Suprapubic skin (tissue), 4 donors: ENCODE measurements at places on chromosomes 12 and 14.

DNA sequence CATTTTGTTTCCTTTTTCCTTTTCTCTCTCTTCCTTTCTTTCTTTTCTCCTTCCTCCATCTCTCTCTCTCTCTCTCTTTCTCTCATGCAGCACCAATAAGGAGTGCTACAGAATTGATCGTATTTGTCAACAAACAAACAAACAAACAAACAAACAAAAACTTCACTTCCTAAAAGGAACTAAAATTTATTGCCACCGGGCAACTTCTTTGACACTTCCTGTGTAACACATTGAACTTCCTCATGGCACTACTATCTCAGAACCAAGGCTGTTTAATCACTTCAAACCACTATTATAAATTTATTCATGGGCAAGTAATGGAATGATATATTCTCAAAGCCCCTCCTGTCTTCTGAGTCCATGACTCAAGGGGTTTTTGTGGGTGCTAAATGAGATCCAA lies 51.3 kb downstream of the SERPINA3 start:
- no peak for DNase-seq

- no peak for DNase-seq
These were observed 190.6 kb downstream of the ITPR2 start for GRCh38 chr12:26642361-26642760.

DNA sequence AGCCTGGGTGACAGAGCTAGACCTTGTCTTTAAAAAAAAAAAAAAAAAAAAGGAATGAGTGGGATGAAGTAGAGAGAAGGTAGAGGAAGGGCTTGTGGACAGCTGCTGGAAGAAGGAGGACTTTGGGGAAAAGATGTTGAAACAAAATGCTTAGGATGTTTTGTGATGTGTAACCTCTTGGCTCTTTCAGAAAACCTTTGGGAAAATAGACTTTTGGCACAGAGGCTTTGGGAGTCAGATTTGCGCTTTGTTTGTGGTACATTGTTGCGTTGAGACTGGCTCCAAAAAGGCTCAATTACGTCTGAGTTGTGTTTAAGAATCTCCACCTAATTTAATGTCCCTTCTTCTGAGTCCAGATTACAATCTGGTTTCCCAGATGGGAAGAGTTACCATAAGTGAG lies 32.9 kb upstream of the SPTLC2 start:
- no peak for DNase-seq

DNA sequence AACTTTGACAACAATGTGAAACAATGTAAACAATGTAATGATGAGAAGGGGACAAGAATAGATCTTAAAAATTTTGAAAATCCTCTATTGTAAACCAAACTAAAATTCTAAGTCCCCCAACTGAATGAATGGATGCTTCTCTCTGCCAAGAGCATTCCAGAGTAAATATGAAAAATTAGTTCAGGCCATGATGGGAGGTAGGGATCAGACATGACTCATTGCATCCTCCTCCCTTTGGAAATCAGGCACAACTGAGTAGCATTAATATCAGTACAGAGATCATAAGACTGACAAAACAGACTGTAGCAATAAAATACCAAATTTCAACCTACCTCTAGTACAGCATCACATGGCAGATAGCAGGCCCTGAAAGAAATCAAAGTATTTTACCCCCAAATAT lies 559.9 kb downstream of the C12orf50 start:
- DNase-seq, result no peak

- DNase-seq, result no peak
These were observed 587.5 kb downstream of the BCL11B start for GRCh38 chr14:98684468-98684867.

GRCh38 chr12:103877288-103877687 lies 36.3 kb upstream of the NT5DC3 start:
- DNase-seq, result no peak

DNA sequence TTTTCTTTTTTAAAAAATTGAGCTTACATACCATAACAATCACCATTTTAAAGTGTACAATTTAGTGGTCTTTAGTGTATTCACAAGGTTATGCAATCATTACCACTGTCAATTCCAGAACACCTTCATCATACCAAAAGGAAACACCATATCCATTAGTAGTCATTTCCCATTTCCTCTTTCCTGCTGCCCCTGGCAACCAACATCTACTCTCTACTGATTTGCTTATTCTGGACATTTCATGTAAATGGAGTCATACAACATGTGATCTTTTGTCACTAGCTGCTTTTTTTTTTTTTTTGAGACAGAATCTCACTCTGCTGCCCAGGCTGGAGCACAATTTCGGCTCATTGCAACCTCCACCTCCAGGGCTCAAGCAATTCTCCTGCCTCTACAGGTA lies 66.8 kb upstream of the CFL2 start:
- no peak for DNase-seq

DNA sequence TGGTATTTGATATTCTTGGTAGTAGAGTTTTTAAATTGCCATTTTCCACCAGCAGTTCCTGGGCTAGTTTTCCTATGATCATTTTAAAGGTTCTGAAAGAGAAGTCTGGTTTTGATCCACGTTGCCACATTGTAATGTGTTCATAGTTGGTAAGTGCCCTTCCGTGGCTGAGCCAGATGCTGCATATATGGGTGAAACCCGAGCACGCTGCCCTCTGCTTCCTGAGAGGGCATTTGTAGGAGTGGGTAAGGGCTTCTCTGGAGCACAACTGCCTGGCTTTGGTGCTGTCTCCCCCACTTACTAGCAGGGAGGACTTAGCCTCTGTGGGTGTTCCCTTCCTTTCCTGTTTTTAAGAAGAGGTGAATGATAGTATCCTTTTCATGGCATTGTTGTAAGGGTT lies 7.1 kb downstream of the SNRNP35 start:
- DNase-seq, result no peak

GRCh38 chr12:108560321-108560721 lies 652 bp downstream of the SART3 start:
- no peak for DNase-seq

- DNase-seq, result no peak
These were observed 18.7 kb downstream of the HVCN1 start for GRCh38 chr12:110670161-110670701.

DNA sequence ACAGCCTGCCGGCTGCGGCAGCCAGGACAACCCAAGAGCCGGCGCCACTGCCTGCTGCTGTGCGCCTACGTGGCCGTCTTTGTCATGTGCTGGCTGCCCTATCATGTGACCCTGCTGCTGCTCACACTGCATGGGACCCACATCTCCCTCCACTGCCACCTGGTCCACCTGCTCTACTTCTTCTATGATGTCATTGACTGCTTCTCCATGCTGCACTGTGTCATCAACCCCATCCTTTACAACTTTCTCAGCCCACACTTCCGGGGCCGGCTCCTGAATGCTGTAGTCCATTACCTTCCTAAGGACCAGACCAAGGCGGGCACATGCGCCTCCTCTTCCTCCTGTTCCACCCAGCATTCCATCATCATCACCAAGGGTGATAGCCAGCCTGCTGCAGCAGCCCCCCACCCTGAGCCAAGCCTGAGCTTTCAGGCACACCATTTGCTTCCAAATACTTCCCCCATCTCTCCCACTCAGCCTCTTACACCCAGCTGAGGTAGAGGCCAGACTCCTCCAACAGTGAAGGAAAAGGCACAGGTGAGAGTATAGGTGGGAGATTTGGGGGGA lies 10.3 kb downstream of the ZBTB39 start:
- DNase-seq, result no peak

DNA sequence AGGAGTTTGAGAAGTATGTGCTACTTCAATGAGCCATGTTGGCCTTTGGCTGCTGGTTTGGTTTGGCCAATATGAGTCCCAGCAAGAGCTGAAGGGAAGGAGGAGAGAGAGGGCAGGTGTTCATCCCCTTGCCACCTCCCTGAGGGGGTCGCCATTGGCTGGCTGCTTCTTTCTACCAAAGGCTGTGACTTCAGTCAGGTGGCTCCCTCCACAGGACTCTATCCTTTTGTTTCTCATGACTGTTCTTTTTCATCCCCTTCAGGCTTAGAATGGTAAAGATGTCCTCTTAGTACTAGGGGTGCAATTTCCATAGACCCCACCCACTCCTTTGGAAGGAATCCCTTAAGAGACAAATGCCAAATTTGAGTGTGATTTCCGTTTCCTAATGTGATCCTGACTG lies 31.2 kb upstream of the OTOGL start:
- DNase-seq, result no peak

DNA sequence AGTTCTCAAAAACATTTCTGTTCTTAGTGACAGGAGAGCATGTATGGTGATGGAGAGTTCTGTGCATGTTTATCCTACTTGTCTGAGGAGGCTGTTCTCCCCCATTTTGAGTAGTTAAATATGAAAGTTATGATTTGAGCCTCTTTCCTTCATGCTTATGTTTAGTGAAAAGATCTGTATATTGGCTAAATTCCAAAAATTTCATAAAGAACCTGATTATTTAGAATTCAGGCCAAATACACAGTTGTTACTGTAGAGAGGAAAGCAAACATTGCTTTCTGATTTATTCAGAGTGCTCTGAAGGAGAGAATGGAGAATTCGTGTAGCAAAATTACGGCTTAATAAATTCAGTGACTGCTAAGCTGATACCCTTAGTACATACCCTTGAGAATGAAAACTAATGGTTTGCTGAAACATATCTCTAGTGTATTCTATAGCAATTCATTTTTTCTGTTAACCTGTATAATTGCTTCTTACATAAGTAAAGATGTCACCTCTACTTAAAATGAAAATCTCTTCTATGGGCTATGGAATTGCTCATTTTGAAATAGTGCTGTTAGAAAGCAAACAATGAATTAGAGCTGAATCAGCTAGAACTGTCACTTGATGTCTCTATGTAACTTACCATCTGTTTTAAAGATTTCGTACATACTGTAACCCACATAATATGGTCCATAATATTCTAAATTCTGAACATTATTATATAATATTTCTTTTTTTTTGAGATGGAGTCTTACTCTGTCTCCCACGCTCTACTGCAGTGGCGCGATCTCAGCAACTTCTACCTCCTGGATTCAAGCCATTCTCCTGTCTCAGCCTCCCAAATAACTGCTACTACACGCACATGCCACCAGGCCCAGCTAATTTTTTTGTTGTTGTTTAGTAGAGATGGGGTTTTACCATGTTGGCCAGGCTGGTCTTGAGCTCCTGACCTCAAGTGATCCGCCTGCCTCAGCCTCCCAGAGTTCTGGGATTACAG lies 417.0 kb upstream of the RGS6 start:
- DNase-seq, result no peak

- DNase-seq, result peak; percentile 74
These were observed 2.5 kb downstream of the AHNAK2 start for GRCh38 chr14:104975481-104976197.

DNA sequence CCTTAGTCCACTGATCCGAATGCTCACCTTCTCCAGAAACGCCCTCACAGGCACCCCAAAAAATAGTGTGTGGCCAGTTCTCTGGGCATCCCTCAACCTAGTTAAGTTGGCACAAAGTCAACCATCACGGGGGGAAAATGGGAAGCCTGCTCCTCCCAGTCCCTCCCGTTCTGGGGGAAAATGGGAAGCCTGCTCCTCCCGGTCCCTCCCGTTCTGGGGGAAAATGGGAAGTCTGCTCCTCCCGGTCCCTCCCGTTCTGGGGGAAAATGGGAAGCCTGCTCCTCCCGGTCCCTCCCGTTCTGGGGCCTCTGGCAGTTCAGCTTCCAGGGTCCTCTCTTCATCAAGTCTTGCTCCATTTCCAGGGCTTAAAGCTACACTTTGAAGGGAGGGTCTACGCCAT lies 106.1 kb downstream of the RIMBP2 start:
- DNase-seq, result no peak

DNA sequence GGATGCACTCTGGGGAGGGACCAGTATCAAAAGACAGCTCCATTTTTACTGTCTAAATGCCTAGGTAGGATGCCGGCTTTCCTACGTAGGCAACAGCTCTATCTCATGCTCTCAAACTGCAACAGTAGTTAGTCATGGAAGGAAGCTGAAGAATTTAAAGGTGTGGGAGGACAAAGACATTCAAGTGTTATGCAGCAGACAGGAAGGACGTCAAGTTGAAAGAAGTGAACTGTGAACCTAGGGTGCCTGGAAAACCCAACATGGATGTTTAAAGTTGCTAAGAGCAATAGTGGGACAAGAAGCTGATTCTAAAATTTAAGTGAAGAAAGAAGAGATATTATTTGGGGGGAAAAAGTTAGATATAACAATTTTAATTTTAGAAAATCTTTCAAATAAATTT lies 5.9 kb downstream of the SEC23A start:
- no peak for DNase-seq

- DNase-seq, result no peak
These were observed 295.2 kb upstream of the SRRM4 start for GRCh38 chr12:118685983-118686607.

DNA sequence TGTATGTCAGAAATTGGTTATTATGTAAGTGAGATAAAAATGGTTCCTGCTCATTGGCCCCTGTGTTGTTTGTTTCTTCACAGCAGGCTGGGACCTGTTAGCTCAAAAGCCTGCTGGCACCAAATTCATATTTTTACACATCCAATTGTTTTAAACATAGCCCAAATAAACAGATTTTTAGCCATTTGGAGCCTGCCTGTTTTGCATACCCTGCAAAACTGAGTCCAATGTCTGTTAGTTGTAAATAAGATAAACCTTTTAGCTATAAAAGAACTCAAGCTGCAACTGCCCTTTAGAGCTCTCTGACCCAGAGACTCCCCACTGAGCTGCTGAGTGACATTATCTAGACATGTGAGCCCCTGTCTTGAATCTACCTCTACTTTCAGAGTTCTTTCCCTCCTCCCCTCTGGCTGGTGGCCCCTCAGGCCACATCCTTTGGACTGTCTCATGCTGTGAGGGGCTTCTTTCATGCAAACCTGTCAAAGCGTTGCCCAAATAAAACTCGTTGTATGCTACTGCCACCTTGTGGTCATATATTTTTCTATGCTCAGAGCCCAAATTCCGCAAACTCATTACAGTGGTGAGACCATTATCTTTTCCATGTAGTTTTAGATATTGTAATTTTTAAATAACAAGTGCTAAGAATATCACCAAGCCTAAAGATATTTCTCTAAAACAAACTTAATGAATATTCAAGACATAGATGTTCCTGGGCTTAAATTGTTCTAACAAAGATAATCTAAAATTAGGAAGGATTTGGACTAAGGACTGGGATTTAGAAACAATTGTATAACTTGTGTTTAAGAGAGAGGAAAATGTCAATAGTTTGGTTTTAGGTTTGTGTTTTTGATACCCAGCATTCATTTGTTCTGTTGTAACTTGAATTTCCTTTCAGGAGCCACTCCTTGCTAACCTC lies 337.9 kb downstream of the AACS start:
- DNase-seq, result no peak

DNA sequence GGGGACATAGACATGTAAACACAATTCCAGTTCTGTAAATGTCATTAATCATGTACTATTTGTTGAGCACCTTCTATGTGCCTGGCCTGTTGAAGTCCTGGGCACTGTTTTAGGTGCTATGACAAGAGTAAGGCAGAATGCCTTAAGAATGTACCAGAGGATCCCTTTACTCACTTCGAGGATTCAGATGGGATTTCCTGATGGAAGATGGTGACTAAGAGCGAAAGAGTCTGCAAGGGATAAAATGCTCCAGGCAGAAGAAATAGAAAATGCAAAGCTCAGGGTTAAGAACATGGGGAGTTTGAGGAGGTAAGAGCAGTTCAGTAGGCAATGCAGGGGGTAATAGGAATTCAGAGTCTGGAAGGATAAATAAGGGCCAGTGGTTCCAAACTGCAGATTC lies 671.3 kb upstream of the TBX3 start:
- no peak for DNase-seq

- no peak for DNase-seq
These were observed 1009.6 kb downstream of the DIO2 start for GRCh38 chr14:79201564-79202207.
